ENCODE measurements at places on chromosomes 7 and 10.

DNA sequence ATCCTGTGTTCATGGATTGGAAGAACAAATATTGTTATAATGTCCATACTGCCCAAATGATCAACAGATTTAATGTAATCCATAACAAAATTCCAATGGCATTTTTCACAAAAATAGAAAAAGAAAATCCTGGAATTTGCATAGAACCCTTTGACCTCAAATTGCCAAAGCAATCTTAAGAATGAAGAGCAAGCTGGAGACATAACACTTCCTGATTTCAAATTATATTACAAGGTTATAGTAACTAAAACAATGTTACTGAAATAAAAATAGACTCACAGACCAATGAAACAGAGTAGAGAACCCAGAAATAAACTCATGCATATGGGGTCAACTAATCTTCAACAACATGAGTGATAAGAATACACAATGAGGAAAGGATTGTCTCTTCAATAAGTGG lies 302.5 kb downstream of the PHTF2 start:
- DNase-seq, result no peak

DNA sequence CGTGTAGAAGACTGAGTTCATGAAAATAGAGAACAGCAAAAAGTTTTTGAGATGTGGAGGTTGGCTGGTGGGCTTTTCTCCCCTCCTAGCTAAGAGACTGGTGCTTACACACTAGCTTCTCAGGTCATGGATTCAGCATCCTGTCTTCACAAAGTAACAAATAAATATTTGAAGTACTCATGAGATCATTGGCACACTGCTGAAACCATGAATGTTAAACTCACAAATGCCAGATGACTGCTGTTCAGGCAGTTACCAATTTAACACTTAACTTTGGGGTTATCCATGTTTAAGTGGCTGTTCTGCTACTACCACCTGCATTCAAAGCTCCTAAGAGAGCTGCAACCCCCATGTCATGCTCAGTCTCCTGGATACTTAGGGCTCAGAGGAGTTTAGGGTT lies 119.0 kb upstream of the BET1 start:
- no peak for DNase-seq

DNA sequence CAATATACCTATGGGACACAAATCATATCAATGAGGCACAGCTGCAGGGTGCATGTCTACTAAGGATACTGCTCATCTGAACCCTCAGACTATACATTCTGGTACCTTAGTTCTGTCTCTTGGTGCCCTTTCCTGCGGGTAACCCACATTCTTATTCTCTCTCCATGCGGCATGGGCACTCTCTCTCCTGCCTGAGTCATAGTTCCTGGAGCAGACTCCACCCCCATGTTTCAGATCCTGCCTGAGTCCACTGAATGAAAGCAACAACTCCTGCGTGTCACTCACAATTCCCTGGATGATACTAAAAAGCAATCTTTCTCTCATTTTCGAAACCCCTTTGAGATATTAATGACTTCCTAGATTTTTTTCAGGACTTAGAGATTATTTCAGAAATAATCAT lies 653.1 kb upstream of the C7orf33 start:
- DNase-seq, result no peak

DNA sequence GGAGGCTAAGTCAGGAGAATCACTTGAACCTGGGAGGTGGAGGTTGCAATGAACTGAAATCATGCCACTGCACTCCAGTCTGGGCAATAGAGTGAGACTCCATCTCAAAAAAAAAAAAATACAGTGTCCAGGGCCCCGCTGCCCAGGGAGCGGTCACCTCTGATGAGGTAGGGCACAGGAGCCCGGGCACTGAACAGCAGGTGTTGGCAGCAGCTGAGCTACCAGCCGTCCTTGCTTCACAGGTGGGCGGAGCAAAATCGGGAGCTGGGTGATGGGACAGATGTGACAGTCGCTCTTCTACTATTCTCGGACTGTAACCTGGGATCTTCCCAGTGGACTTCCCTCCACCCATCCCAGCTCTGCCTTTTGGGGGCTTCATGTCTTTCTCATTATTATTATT lies 49.4 kb downstream of the GTF2IRD1 start:
- DNase-seq, result no peak

- no peak for DNase-seq
Observed at GRCh38 chr10:49164559-49165188, 23.5 kb downstream of the TMEM273 start.

GRCh38 chr7:39832519-39833085 lies 117.5 kb upstream of the CDK13 start:
- no peak for DNase-seq

GRCh38 chr10:97627731-97628130 lies 5.6 kb downstream of the MORN4 start:
- DNase-seq, result no peak

GRCh38 chr7:150755473-150756099 lies 18.4 kb downstream of the GIMAP5 start:
- no peak for DNase-seq

DNA sequence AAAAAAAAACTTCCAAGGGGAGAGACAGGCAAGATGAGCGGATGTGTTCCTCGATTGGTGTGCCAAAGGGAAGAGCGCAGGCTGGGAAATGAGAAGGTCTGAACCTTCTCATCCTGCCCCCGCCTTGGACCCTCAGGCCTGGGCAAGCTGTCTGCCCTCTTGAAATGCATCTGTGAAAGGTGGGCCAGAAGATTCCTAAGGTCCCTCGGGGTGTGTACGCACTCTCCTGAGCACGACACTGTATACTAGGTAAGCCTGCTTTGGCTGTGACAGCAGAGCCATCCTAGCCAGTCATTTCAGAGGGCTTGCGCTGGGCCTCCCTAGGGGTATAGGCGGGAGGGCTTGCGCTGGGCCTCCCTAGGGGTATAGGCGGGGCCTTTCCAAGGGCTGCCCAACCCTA lies 26.8 kb downstream of the PODXL start:
- DNase-seq, result no peak

DNA sequence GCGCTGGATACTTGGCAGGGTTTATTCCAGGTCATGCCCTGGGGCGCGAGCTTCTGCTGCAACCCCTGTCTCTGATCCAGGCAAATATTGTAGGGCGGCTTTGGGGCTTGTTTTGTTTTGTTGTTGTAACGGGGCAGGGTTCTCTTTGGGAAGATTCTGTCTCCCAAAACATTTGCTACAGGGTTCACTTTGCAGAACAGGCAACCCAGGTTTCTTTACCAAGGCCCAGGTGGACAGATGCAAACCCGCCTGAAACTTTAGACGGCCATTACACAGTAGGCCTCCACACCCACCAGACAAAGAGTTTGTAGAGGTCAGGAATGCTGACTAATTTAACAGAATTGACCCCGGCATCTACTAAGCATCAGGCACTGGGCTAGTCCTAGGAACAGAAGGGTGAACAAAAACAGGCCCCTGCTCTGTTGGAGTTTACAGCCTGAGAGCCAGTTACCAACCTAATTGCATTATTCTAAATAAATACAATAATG lies 567 bp upstream of the CDCA7L start:
- no peak for DNase-seq

- DNase-seq, result no peak
Observed at GRCh38 chr7:44293561-44294324, 31.7 kb downstream of the CAMK2B start.

DNA sequence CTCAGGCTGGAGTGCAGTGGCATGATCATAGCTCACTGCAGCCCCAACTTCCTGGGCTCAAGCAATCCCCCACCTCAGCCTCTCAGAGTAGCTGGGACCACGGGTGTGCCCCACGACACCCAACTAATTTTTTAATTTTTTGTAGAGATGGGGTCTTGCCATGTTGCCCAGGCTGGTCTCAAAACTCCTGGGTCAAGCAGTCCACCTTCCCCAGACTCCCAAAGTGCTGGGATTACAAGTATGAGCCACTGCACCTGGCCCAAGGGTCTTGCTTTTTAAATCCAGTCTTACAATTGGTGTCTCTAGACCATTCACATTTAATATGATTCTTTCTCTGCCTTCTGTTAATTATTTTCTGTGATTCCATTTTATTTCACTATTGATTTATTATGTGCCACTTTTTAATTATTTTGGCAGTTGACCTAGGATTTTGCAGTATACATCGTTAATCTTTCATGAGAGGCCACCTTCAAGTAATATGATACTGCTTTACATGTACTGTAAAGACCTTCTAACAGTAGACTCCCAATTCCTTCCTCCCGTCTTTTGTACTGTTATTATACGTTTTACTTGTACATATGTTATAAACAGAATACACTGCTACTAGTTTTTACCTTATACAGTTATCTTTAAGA lies 18.7 kb downstream of the MMP21 start:
- no peak for DNase-seq

GRCh38 chr7:21580073-21580521 lies 37.3 kb downstream of the DNAH11 start:
- peak; percentile 5 for DNase-seq
